ENCODE measurements at places on chromosomes 2 and 18.

- no peak for DNase-seq
Measured at GRCh38 chr2:8479298-8479697, 202.6 kb upstream of the ID2 start.

DNA sequence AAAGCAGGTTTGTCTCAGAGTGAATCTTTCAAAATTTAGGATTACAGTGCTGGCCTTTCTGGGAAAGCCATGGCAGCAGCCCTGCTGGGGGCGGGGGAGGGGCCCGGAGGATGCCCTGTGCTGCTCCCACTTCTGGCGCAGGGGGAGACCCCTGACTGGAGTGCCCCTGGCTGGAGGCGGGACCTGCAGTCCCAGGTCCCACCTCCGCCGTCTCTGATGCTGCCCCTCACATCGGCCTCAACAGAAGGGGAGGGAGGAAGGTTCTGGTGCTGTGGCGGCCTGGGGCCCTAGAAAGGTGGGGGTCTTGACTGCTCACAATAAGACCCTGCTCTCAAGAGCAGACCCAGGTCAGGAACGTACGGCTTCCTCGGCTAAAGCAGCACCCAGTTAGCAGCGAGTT, 216.4 kb downstream of the TWIST2 start:
- DNase-seq, result no peak

GRCh38 chr2:14815201-14815600, 182.7 kb downstream of the LRATD1 start:
- no peak for DNase-seq

- no peak for DNase-seq
Measured at GRCh38 chr2:40087434-40087833, 308.4 kb upstream of the THUMPD2 start.

DNA sequence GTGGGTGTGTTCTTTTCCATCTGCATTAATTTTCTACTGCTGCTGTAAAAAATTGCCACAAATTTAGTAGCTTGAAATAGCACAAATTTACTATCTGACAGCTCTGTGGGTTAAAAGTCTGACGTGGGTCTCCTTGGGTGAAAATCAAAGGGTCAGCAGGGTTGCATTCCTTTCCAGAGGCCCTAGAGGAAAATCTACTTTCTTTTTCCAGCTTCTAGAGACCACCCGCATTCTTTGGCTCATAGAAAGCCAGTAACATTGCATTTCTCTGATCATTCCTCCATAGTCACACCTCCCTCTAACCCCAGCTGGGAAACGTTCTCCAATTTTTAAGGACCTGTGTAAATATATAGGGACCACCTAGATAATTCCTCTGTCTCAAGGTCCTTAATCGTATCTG, 128.8 kb downstream of the ATL2 start:
- no peak for DNase-seq

GRCh38 chr2:134232461-134232860, 21.4 kb upstream of the MGAT5 start:
- DNase-seq, result no peak

- DNase-seq, result no peak
Measured at GRCh38 chr18:64270121-64270520, 121.2 kb upstream of the LINC00305 start.

- DNase-seq, result peak; percentile 81
Measured at GRCh38 chr2:110858135-110858725, 125.9 kb downstream of the ACOXL start.

DNA sequence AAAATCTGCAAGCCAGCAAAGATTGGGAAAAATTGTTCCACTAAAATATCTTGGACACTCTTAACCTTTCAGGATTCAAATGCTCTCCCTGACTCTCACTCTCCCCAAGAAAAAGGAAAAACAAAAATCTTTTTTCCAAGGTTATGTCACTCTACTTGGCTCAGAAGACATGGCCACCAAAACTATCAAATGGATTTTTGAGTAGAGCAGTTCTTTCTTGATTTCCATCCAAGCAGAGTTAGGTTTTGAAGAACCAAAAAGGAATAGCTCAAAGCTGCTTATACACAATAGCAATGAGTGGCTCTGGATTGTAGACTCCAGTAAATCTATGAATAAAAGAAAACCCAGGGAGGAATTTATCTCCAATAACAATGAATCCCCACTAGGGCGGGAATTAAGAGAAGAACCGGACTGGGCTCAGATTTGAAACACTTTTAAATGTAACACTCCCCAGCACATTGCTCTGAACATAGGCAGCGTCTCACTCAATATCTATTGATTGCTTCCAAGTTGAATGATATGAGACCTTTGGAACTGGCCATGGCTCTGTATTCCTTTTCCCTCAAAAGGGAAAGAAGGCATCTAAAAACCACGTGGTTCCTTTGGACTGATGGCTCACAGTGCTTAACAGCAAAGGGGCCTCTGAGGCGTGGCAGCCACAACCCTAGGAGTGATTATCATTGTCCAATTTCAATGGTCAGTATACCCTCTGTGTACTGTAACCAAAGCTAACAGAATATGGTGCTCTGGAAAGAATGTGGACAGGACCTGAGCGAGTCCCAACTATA, 68.3 kb downstream of the SPRED2 start:
- no peak for DNase-seq

GRCh38 chr2:37649518-37649917, 21.9 kb downstream of the CDC42EP3 start:
- DNase-seq, result no peak

GRCh38 chr2:10120158-10120876, 2.2 kb upstream of the RRM2 start:
- peak; percentile 84 for DNase-seq

DNA sequence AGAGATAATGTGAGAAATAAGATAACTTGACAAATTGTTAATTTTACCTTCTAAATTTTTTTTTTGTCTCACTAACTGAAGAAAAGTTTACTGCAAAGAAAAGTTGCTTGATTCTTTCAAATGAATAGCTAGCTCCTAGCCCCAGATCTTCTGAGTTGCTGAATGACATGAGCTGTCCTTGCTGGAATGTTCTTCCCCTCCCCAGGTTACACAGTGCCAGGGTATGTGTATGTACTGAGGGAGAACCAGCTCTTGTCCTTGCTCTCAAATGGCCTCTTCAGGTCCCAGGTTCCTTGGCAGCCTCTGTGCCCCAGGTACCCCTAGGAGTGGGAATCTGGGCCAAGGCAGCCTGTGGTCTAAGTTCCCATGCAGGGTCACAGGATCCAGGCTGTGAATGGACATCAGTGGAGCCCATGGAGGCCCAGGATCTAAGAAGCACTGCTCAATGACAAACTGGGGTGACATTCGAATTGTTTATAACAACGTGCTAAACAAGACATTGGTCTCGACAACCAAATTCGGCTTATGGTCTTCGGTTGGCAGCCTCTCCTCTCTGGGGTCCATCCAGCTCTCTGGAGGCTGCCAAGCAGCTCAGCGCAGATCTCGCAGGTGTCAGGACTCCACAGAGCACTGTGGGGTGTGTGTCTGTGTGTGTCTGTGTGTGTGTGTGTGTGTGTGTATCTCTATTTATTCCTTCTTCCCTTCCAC, 17.1 kb upstream of the INO80C start:
- no peak for DNase-seq

DNA sequence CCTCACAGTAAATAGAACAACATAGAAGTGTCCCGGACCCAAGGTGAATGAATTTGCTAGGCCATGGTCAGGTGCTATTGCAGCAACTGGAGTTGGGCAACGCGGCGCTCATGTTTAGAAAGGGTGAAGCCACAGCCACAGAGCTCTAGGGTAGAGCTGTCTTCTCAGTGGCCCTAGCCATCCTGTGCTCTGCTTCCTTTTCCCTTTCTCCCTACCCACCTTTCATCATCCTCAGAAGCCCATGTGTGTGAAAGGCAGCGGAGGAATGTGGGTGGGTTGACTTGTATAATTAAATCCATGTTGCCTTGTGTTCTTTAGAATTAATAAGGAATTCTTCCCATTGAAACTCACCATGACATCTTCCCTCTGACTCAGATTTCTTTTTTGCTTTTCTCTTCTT, 336.7 kb downstream of the OSR1 start:
- no peak for DNase-seq

DNA sequence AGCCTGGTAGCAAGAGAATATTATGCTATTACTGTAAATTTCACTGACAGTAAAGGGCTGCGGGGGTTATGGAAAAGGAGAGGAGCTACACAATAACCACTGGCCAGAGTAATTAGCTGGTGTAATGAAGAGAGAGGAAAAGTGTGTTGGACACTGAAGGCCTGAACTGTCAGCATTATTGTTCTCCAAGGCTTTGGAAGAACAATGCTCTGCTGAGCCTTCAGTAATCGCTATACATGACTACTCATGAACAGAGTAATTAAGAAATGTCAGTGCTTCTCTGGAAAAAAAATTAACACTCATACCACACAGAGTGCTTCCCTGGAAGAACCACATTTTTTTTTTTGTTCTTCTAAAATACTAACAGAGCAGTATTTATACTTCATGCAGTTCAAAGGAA, 931.3 kb downstream of the CPS1 start:
- DNase-seq, result no peak

- DNase-seq, result no peak
Measured at GRCh38 chr2:77566582-77566981, 44.4 kb upstream of the LRRTM4 start.

- DNase-seq, result no peak
Measured at GRCh38 chr2:221752781-221753180, 180.7 kb upstream of the EPHA4 start.

Data from CD4-positive, alpha-beta T cell treated with Interferon gamma for 1 hour (primary cell).